WTC11 (cell line): ENCODE measurements at places on chromosomes 4 and X. TPM values are rescaled to one million over a fixed set of nuclear protein-coding genes. Genes with fewer than 3 reads are reported as not detected.

UGT2A1 gene
- total RNA-seq: 0.34 to 0.81 TPM (median 0.44 TPM) in 3 replicates

ACE2 gene
- total RNA-seq: 0.16 TPM in 1 of 3 replicates, not detected in the others

DNA sequence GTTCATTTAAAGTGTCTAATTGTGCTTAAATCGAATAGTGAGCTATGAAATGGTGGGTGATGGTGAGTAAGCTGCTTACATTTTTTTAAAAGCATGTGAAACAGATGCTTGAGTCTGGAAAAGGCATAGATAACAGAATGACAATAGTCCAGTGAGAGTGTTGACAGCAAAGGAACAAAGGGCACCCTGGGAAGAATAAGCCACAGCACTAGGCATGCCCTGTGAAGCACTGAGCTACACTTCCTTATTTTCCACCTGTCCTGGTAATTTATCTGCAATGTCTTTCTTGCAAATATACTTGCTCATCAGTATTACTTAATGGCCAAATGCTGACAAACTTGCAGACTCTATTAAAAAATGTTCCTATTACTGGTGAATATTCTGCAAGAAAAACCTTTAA is 168.7 kb downstream of the PRDM5 start:
- peaks cover 28% of the 10 kb centered on the region for H3K36me3 ChIP-seq
- H3K27ac ChIP-seq: no peak overlapping the region
- H3K27me3 ChIP-seq: no peaks in the 10 kb centered on the region

MAGEA10 gene
- not detected in 3 replicates for total RNA-seq

DNA sequence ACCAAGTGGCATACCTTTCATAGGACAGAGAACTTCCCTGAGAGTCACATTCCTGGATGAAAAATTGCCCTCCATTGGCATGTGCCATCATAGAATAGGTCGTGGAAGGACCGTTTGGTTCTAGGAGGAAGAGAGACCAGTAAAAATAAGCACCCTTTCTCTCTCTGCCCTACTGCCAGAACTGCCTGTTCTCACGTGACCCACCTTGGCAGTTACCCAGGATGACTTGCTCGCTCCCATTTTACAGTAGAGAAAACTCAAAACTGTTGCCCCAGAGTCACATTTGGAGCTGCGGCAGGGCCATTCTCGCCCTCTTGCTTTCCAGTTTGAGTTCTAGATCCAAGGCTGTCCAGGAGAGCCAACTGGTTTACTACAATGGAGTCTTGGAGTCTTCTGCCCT is 1.1 kb upstream of the NLGN3 start:
- no peak overlapping the region for H3K27ac ChIP-seq
- no peak overlapping the region for H3K4me3 ChIP-seq
- peaks cover 20% of the 10 kb centered on the region for H3K4me1 ChIP-seq
- no peak for DNase-seq
- H3K36me3 ChIP-seq: peaks cover 8% of the 10 kb centered on the region

DNA sequence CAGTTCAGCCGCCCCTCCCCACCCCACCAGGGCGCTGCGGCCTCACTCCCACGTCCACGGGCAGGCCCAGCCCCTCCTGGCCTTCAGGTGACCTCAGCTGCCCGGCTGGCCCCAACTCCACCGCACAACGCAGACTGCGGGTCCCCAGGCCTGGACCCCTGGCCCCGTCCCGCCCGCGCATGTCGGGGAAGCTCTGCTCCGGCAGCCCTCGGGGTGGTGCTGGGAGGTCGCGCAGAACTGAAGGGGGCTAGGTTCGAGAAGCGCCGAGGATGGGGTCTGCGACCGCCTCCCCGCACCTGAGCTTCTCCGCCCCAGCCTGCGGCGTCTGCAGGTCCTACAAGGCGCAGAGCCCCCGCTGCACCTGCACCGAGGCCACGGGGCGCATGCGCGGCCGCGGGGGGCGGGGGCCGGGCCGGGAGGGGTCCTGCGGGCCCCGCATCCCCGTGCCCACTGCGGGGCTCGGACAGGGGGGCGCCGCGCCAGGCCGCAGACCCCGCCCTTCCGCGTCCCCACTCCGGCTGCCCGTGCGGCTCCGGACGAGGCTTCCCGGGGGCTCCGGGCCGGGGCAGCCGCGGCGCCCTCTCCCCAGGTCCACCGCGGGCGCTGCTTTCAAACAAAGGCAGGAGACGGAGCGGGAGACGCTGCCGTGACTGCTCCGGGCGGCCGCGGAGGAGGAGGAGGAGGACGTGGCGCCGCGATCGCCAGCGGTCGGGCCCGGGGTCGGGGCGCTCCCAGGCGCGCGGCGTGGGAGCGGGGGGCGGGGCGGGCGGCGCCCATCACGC is 672 bp upstream of the NAT8L start:
- H3K27me3 ChIP-seq: peaks cover 50% of the 10 kb centered on the region
- H3K4me3 ChIP-seq: peak overlapping the region; percentile 55
- peaks cover 3% of the 10 kb centered on the region for H3K4me1 ChIP-seq
- no peak for DNase-seq
- H3K27ac ChIP-seq: no peak overlapping the region

ARR3 gene
- not detected in 3 replicates for total RNA-seq

GRCh38 chr4:126678618-126679017 is 954.1 kb upstream of the INTU start:
- no peak for DNase-seq
- no peak overlapping the region for H3K4me3 ChIP-seq
- H3K4me1 ChIP-seq: peaks cover 4% of the 10 kb centered on the region
- no peaks in the 10 kb centered on the region for H3K27me3 ChIP-seq

DCAF8L2 gene
- total RNA-seq: not detected in 3 replicates

SPON2 gene
- total RNA-seq: 4.9 to 6.6 TPM (median 5.3 TPM) in 3 replicates

DNA sequence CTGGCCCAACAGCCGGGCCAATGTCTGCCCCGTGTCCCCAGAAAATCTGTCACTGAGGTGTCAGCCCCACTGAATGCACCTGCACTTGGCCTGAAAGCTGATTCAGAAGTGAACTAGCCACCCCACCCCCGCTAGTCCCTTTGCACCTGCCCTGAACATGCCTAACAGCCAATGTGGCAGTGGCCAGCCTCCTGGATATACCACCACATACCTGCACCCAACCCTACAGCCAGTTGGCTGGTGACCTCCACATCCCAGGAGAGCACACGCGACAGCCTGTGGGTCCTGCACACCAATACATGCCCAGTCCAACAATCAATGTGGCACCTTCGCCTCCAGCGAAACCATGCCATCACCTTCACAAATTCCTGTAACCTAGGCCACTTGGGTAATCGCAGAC is 116.7 kb downstream of the GALNTL6 start:
- H3K27ac ChIP-seq: no peak overlapping the region
- H3K27me3 ChIP-seq: no peaks in the 10 kb centered on the region
- H3K36me3 ChIP-seq: 0 out of 2 replicates have a peak, but pooled peaks cover 3% of the 10 kb centered on the region
- H3K4me1 ChIP-seq: peaks cover 17% of the 10 kb centered on the region
- no peak for DNase-seq

DNA sequence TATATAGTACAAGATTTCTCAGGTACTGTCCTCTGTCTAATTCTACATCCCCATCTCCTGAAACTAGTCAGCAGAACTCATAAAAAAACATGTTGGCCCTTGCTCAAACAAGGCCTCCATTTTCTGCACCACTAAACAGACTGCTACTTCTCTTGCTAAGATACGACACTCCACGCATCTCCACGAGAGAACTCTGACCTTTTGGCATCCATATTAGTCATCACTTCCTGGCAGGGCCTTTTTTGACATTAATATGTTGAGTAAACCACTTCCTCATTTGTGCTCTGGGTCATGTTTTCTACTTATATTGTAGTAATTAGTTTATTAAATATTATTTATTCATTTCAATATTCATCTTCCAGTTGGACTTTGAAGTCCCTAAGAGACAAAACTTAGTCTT is 65.6 kb downstream of the DCAF8L1 start:
- no peak for DNase-seq
- H3K27me3 ChIP-seq: no peaks in the 10 kb centered on the region
- no peak overlapping the region for H3K27ac ChIP-seq
- H3K36me3 ChIP-seq: no peaks in the 10 kb centered on the region
- H3K4me1 ChIP-seq: no peaks in the 10 kb centered on the region
- H3K4me3 ChIP-seq: no peak overlapping the region

DNA sequence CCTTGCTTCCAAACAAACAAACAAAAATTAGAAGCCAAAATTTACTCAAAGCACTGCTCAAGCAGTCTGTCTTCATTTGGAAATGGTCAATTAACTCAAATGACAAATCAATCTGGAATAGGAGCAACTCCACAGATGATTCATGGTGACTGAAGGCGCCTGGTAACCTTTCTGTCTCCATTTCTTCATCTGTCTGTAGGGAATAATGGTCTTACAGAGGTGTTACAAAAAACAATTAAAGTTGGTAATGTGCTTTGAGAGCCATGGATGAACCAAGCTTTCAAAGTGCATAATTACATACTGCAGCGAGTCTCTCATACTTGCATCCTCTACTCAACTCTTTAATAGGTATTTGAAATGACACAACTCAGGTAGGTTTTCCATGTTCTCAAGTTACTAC is 38.3 kb upstream of the STAG2 start:
- no peaks in the 10 kb centered on the region for H3K27me3 ChIP-seq
- H3K27ac ChIP-seq: peak overlapping the region; percentile 53
- H3K4me1 ChIP-seq: peaks cover 20% of the 10 kb centered on the region
- H3K4me3 ChIP-seq: no peak overlapping the region
- no peak for DNase-seq
- H3K36me3 ChIP-seq: no peaks in the 10 kb centered on the region

- no peak for DNase-seq
- H3K4me1 ChIP-seq: peaks cover 7% of the 10 kb centered on the region
- H3K27me3 ChIP-seq: no peaks in the 10 kb centered on the region; the same call in 1 of the 2 replicates
- H3K36me3 ChIP-seq: peaks cover 3% of the 10 kb centered on the region; the same call in 1 of the 2 replicates
- no peak overlapping the region for H3K27ac ChIP-seq
- H3K4me3 ChIP-seq: no peak overlapping the region
These were observed 224.5 kb downstream of the TEX13C start for GRCh38 chrX:125544031-125544660.

DNA sequence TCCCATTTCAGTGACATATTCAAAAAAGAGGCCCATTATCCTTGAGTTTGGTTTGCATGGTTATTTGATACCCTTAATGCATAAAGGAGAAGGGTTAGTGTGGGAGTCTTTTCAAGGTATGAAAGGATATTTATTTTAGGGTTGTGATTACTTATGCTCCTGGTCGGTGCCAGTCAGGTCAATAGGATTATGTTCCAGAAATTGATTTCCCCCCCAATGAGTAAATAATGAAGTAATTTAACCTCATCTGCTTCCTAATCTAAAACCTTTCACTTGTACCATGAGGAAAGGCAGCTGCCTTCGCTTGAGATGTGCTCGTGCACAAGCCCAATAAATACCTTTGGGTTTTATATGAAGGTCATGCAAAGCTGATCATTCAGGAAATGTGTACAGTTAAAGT is 55.0 kb upstream of the NR0B1 start:
- no peaks in the 10 kb centered on the region; the same call in 1 of the 2 replicates for H3K27me3 ChIP-seq
- H3K4me3 ChIP-seq: no peak overlapping the region
- no peak for DNase-seq
- H3K4me1 ChIP-seq: no peaks in the 10 kb centered on the region
- H3K27ac ChIP-seq: no peak overlapping the region
- H3K36me3 ChIP-seq: no peaks in the 10 kb centered on the region
